Esophagus muscularis mucosa (tissue), 4 donors: ENCODE measurements at places on chromosomes 4 and X. TPM values are rescaled to one million over a fixed set of nuclear protein-coding genes. Genes with fewer than 3 reads are reported as not detected.
A peak's percentile ranks its signal among the peaks of the same experiment; 100 is the strongest.

The KCNIP4 gene
- not detected for total RNA-seq

DNA sequence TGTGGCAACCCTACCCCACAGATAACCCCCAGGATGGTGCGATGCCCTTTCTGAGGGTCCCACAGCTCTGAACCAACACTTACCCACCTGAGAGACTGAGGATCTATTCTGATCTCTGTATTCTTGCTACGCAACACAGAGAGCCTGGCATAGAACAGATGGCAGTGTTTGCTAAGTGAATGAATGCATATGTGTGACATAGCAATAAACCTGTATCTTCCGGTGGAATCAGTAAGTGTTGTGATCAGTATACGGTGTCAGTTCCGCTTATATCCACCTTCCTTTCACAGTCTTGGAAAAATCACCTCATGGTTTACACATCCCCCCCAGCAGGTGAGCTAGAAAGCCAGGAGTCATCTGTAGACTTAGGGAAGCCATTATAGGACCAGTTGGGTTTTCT lies 5.9 kb upstream of the HSD17B10 start:
- H3K27me3 ChIP-seq = no peaks in the 10 kb centered on the region
- H3K4me3 ChIP-seq = peak overlapping the region; percentile 40
- no peak for DNase-seq
- peaks cover 21% of the 10 kb centered on the region for H3K4me1 ChIP-seq

The KDR gene
- total RNA-seq = 104 TPM

The RHOXF1 gene
- not detected for total RNA-seq

The CXXC4 gene
- 3.3 TPM for total RNA-seq

GRCh38 chr4:87524456-87524855 lies 4.7 kb downstream of the SPARCL1 start:
- H3K4me1 ChIP-seq = peaks cover 58% of the 10 kb centered on the region
- H3K36me3 ChIP-seq = no peaks in the 10 kb centered on the region
- DNase-seq = no peak
- peak overlapping the region; percentile 52 for H3K4me3 ChIP-seq

GRCh38 chr4:36494747-36495146 lies 213.3 kb downstream of the DTHD1 start:
- H3K4me3 ChIP-seq = no peak overlapping the region
- no peaks in the 10 kb centered on the region for H3K36me3 ChIP-seq
- H3K4me1 ChIP-seq = no peaks in the 10 kb centered on the region
- H3K27me3 ChIP-seq = no peaks in the 10 kb centered on the region
- H3K27ac ChIP-seq = no peak overlapping the region
- no peak for DNase-seq

- no peaks in the 10 kb centered on the region for H3K36me3 ChIP-seq
- H3K4me3 ChIP-seq = no peak overlapping the region
- peak overlapping the region; percentile 35 for H3K27ac ChIP-seq
- DNase-seq = no peak
- H3K4me1 ChIP-seq = no peaks in the 10 kb centered on the region
- no peaks in the 10 kb centered on the region for H3K27me3 ChIP-seq
These were observed 33.3 kb upstream of the TLL1 start for GRCh38 chr4:165839615-165840333.

DNA sequence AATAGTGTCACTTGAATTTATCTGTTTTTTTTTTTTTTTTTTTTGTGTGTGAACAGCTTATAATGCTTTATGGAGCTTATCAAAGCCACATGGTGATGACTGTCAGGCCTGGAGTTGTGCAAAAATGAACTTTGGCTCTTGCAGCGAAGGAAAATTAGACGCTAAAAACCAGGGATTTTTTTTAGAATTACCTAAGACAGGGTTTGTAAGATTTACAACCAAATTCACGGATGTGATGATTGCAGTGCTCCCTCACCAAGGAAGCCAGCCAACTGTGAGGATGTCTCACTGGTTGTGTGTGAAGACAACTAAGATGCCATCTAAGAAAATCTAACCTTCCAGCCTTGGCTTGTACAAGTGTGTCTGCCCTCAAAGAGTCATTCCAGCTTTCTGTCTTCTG lies 127.1 kb upstream of the SLC4A4 start:
- H3K27me3 ChIP-seq = no peaks in the 10 kb centered on the region
- no peaks in the 10 kb centered on the region for H3K36me3 ChIP-seq
- H3K4me1 ChIP-seq = no peaks in the 10 kb centered on the region

DNA sequence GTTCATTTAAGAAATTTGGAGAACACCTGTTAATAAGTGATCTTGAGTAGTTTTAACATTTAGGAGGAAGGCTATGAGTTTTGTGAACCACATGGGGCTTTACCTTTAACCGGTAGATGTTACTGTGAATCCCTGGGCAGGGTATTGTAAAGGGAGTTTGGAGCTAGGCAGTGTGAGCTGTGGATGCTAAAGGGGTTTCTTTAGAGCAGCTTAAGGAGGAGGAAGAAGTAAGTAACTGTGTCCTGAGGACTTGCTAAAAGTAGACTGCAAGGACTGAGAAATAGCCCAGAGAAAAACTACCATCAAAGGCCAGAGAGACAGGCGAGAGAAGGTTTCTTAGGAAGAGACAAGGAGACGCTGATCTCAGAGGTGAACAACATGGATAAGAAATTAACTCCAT lies 5.6 kb downstream of the RHOH start:
- H3K4me3 ChIP-seq = no peak overlapping the region
- no peak overlapping the region for H3K27ac ChIP-seq
- no peak for DNase-seq
- H3K4me1 ChIP-seq = no peaks in the 10 kb centered on the region
- no peaks in the 10 kb centered on the region for H3K27me3 ChIP-seq
